ENCODE measurements at places on chromosomes 16 and 17.

GRCh38 chr17:81564778-81565177, 12.6 kb upstream of the FAAP100 start:
- DNase-seq = no peak

GRCh38 chr17:1232786-1233185, 37.5 kb upstream of the BHLHA9 start:
- no peak for DNase-seq

GRCh38 chr17:81398176-81398831, 3.0 kb downstream of the BAHCC1 start:
- no peak for DNase-seq

GRCh38 chr16:81544700-81545271, 100.2 kb downstream of the CMIP start:
- DNase-seq = no peak

- DNase-seq = no peak
Measured at GRCh38 chr16:12639044-12639443, 164.6 kb downstream of the CPPED1 start.

GRCh38 chr17:51071556-51071955, 49.1 kb downstream of the SPAG9 start:
- DNase-seq = no peak

- no peak for DNase-seq
Measured at GRCh38 chr16:88654363-88655052, 3.7 kb upstream of the CYBA start.

- DNase-seq = no peak
Measured at GRCh38 chr16:63067141-63067540, 1030.9 kb upstream of the CDH8 start.

- DNase-seq = peak; percentile 37
Measured at GRCh38 chr16:31460582-31461002, 1.3 kb downstream of the ARMC5 start.

DNA sequence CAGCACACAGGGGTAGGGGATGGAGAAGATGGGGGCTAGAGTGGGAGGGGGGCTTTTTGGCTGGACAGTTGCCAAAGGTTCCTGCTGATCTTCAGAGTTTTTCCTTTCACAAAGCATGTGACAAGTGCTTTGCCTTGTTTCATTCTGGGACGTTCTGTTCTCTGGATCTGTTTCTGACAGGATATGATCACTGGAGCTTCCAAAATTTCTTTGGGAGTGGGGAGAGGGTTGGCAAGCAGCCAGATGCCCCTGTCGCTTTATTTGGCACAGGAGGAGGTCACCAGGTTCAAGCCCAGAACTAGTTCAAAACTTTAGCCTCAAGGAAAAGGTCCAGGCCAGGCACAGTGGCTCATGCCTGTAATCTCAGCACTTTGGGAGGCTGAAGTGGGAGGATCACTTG, 68.5 kb upstream of the TBX2 start:
- DNase-seq = no peak

DNA sequence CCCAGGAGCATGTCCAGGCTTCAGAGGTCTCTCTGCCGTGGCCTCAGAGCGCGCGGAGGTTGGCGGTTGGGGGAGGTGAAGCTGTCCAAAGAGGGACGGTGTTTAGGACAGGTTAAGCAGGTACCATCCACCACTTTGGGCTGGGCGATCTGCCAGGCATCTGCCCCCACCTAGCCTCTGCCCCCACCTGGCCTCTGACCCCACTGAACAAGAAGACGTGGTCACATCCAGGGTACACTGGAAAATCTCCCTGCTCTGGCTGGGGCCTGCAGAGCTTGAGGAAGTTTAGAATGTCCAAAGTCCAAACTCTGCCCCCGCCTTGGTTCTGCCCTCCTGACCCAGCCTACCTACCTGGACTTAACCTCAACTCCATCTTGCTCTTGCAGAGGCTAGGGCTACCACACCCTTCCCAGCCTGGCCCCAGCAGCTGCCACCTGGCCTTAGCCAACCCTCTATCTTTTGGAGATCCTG, 1.6 kb downstream of the ITGA3 start:
- no peak for DNase-seq

- DNase-seq = no peak
Measured at GRCh38 chr16:75710344-75710743, 9.1 kb upstream of the DUXB start.

DNA sequence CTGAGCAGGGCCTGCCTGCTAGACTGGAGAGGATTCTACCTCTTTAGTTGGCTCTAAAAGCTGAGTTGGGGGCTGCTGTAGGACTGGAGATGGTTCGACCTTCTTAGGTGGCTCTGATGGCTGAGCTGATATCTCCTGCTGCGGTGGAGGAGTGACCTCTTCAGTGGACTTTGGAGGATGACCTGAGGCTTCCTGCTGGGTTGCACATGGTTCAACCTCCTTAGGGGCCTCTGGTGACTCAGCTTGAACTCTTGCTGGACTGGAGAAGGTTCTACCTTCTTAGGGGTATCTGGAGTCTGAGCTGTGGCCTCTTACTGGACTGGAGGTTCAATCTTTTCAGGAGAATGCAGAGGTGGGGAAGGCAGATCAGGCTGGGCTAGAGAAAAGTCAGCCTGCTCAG, 48.9 kb upstream of the TMEM97 start:
- no peak for DNase-seq

DNA sequence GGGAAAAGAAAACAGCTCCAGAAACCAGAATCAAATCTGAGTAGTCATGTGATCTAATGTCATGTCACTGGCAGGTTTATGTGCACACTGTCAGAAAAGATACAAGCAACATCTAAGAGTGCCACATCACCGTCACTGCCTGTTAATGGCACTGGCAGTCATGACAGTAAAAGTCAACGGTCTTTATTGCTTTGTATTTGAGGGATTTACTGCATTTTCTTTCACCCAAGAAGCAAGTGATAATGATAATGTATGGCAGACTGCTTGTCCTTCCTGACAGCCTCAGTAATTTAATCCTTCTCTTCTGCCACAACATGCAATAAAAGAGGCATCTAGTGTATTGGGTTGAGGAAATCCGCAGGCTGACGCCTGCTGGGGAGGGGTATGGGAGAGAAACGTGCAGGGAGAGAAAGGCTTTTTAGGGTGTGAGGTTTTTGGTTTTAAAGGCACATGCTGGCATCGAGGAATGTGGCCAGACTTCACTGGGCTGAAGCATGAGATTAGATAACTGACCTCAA, 92.4 kb downstream of the RPGRIP1L start:
- no peak for DNase-seq

GRCh38 chr17:31680126-31680525, 178.9 kb downstream of the COPRS start:
- no peak for DNase-seq

DNA sequence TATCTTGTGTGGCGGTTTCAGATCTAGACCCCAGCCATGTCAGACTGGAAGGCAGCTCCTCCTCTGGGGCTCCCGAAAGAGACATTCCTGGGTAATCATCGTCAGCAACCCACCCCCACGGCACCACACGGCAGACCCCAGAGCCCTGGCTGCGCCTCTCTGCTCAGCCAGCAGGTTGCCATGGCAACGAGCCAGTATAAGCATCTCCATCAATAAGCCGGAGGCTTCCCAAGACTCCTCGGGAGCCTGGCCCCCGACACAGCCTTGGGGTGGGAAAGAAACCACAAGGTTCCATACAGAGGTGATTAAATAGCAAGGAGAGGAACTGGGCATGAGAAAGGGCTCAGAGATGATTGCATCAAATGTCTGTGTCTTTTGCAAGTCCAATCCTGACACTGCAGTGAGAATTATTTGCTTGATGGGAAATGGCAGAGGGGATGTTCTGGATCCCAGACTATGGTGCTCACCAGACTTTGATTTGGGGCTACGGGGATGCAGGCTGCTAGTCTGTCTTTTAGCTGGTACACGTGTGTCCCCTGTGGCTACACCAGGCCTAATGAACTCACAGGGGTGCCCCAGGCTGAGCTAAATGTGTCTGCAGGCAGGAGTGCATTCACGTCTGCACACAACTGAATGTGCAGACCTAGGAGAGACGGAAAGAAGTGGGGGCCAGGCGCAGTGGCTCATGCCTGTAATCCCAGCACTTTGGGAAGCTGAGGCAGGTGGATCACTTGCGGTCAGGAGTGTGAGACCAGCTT, 320.5 kb upstream of the TNRC6C start:
- no peak for DNase-seq

GRCh38 chr17:48023400-48024148, 14.0 kb downstream of the COPZ2 start:
- peak; percentile 65 for DNase-seq

- no peak for DNase-seq
Measured at GRCh38 chr16:84843149-84844048, 23.6 kb downstream of the CRISPLD2 start.

GRCh38 chr16:1906055-1906845, 12.0 kb downstream of the HS3ST6 start:
- DNase-seq = no peak

GRCh38 chr17:49214676-49215360, 4.3 kb downstream of the ABI3 start:
- DNase-seq = no peak

- DNase-seq = no peak
Measured at GRCh38 chr17:32731556-32732295, 145.2 kb downstream of the MYO1D start.

- DNase-seq = no peak
Measured at GRCh38 chr17:17322516-17323510, 19.6 kb downstream of the NT5M start.

DNA sequence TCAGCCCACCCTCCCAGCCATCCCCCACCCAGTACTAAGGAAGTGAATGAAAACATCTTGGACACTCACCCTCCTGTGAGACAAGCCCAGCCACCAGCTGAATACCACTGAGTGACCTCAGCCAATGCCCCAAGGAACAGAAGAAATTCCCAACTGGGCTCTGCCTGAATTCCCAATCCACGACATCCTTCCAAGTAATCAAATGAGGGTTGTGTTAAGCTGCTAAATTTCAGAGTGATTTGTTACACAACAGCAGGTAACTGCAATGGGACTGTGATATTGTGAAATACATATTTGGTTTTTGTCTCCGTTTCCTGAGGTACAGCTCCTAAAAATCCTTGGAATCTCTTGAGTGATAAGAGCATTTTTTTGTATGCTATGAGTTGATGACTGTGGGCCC, 578.7 kb upstream of the CDH11 start:
- no peak for DNase-seq

- peak; percentile 41 for DNase-seq
Measured at GRCh38 chr16:50696575-50697420, 3.4 kb downstream of the NOD2 start.

DNA sequence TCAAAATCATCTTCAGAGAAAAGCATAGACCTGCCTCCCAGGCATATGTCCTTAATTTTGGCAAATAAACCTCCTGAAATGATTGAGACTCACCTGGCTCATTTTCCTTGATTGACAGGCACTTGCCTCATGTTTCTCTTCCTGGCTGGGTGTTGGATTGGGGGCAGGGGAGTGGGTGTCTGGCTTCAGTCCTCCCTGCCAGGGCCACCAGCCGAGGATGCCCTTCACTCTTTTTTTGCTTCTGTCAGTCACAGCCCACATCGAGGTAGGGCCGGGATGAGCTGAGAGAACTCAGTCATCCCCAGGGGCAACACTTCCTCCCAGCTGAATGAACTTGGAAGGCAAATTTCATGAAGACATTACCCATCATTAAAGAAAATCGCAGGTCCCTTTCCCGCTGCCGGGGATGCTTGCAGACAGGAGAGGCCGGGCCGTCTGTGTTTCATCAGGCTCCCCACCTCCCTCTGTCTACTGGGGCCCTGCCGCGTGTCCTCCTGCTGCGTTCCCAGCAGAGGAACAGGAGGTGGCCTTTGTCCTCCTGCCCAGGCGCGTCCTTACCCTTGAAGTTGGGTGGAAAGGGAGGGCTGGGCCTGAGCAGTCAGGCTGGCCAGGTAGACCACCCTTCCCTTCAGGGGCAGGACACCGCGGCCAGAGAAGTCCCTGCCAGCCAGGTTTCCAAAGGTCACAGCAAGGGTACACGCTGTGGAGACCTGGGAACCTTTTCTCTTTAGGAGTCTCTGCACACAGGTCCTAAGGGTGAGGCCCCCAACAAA, 11.2 kb upstream of the DNAH17 start:
- DNase-seq = no peak

- DNase-seq = no peak
Measured at GRCh38 chr17:81328978-81329926, 34.1 kb upstream of the SLC38A10 start.

DNA sequence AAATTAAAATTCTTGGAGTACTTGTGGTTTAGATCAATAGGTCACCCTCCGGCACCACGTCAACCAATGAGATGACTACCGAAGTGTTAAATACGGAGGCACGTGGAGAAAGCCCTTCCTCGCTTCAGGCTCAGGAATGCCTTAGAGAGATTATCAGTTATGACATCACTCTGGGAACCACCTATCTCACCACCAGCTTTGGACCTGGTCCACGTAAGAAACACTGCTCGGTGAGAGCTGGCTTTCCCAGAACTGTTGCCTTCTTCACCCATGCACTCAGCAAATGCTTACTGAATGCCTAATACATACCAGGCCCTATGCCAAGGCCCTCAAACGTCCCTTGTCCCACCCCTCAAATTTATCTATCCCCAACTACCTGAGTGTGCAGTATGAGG, 71.3 kb downstream of the SMG6 start:
- DNase-seq = no peak

GRCh38 chr16:54015147-54015546, 271.4 kb downstream of the IRX3 start:
- DNase-seq = no peak

- no peak for DNase-seq
Measured at GRCh38 chr17:49146620-49147306, 14.2 kb downstream of the B4GALNT2 start.

DNA sequence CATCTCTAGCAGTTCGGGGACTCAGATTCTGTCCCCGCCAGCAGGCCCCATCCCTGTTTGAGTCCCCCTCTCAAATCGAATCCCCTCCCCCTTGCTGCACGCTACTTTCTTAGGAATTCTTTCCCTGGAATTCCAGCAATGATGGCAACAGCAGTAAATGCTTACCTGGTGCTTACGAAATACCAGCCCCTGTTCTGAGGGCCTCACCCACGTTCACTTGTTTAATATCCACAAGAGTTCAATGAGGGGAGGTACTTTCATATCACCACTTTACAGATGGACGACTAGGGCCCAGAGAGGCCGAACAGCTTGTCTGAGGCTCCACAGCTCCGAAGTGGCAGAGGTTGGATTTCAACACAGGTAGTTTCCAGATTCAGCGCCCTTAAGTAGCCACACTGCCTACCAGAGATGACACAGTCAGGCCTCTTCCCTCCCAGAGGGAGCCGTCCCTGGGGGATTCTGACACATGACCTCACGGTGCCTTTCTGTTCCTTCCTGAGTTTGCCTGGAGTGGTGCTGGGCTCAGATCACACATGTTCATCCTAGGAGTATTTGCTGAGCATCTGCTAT, 120.7 kb upstream of the GSE1 start:
- no peak for DNase-seq

GRCh38 chr17:16435925-16436886, 20.8 kb downstream of the TRPV2 start:
- no peak for DNase-seq

- peak; percentile 59 for DNase-seq
Measured at GRCh38 chr17:64507413-64507782, 621 bp downstream of the CEP95 start.

GRCh38 chr16:20897253-20897897, 2.8 kb downstream of the DCUN1D3 start:
- DNase-seq = no peak

All from activated naive CD4-positive, alpha-beta T cell treated with anti-CD3 and anti-CD28 coated beads, Interleukin-2, amount 10 ng/mL, durations not matched to agents 7 days and 5 days (primary cell).